ENCODE measurements at places on chromosomes 6 and 20.

GRCh38 chr6:9943986-9944385 lies 470.9 kb downstream of the TFAP2A start:
- DNase-seq: no peak

DNA sequence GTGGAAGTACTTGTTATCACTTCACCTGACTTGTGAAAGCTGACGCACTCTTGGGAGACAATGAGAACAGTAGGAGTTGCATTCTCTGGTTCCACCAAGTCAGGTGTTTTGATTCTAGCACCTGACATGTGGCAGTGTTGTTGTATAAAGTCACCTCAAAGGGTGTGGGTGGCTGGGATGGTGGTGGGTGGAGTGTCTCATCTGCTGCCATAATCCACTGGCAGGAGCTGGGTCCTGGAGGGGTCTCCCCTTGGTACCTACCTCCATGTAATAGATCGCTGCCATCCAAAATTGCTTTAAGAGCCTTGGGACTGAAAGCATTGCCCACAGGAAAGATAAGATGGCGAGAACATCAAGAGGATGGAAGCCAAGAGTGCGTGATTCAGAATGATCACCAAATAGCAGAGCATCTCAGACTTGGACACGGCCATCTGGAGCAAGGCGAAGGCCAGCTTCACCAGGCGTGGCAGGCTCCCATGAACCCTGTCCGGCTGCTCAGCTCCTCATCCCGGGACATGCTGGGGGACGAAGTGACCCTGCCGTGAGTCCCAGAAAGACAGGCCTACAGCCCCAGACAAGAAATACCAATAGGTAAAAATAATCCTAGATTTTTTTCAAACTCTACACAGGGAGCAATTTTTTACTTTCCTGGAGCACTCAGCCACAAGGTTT lies 56.6 kb downstream of the NPEPL1 start:
- DNase-seq: no peak

DNA sequence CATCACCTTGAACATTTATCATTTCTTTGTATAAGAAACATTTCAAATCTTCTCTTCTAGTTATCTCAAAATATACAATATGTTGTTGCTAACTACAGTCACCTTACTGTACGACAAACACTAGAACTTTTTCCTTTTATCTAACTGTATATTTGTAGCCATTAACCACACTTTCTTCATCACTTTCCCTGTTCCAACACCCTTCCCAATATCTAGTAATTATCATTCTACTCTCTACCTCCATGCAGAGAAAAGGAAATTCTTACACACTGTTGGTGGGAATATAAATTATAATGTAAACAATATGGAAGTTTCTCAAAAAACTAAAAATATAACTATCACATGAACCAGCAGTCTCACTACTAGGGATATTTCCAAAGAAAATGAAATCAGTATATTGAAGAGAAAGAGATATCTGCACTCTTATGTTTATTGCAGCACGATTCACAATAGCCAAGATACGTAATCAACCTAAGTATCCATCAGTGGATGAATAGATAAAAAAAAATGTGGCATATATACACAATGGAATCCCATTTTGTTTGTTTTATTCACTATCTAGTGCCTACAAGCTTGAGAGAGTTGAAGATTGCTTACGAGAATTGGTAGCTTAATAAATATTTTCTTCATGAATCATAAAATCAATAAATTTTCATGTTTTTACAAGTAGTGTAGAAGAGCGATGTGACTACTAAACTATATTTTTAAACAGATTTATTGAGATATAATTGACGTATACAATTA lies 2.4 kb downstream of the RHAG start:
- DNase-seq: no peak

DNA sequence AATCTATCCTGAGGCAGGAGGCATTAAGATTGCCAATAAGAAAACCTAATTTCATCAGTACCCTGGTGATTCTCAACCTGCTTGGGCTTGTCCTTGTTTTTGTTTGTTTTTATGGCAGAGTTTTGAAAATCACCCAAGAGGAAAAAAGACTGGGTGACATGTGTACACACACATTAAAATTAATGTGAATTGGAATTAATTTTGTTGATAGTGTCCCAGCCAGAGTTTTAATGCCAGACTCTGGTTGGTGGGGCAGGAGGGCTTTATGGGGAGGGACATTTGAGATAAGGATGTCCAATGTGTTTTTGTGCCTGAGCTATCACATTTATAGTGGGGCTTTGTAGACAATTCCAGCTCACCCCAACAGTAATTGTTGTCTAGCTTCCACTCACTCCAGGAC lies 184.6 kb downstream of the ID4 start:
- no peak for DNase-seq

DNA sequence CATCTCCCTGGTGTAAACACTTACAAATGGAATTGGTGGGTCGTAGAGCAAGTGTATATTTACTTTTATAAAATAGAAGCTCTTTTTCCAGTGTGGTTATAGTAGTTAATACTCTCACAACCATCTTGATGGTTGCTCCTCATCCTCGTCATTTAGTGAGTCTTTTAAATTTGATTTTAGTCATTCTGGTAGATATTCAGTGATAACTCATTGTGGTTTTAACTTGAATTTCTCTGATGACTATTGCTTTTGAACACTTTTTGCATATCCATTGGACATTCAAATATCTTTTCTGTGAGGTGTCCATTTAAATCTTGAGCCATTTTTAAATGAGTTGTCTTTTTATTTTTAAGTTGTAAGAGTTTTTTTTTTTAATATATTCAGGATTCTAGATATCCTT lies 189.2 kb upstream of the PHACTR1 start:
- no peak for DNase-seq

All from activated gamma-delta T cell treated with Interleukin-2 at 50 U/mL for 16 hours (primary cell).